CD4-positive, alpha-beta T cell (primary cell): ENCODE measurements at places on chromosomes 6 and 20. TPM values are rescaled to one million over a fixed set of nuclear protein-coding genes. Genes with fewer than 3 reads are reported as not detected.
A peak's percentile ranks its signal among the peaks of the same experiment; 100 is the strongest.

DNA sequence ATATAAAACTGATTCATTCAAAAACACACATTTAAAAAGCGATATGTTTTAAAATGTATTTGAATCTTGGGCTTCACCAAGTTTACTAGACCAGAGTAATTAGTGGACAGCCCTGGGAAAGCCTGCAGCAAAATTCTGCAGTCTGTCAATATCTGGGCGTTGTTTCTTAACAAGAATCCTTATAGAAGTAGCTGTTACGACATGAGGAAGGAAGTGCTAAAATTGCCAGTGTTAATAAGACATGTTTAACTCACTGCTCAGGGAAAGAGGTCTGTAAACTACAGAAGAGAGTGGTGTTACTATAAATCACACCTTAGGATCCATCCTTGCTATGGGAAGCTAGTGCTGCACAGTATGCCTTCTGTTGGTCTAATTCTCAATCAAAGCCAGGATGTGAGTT is 120.6 kb downstream of the TBX18 start:
- no peak for DNase-seq
- H3K4me1 ChIP-seq, result no peaks in the 10 kb centered on the region
- no peak overlapping the region for H3K4me3 ChIP-seq
- no peaks in the 10 kb centered on the region for H3K36me3 ChIP-seq
- H3K27me3 ChIP-seq, result no peaks in the 10 kb centered on the region
- no peak overlapping the region for H3K27ac ChIP-seq

- H3K27me3 ChIP-seq, result no peaks in the 10 kb centered on the region
- no peaks in the 10 kb centered on the region for H3K4me1 ChIP-seq
- no peak for DNase-seq
- no peaks in the 10 kb centered on the region for H3K36me3 ChIP-seq
- no peak overlapping the region for H3K4me3 ChIP-seq
Measured at GRCh38 chr6:97187951-97188350, 95.1 kb downstream of the MMS22L start.

- peaks cover 2% of the 10 kb centered on the region for H3K36me3 ChIP-seq
- no peak overlapping the region for H3K4me3 ChIP-seq
- no peak for DNase-seq
- no peaks in the 10 kb centered on the region for H3K27me3 ChIP-seq
Measured at GRCh38 chr20:62652894-62653305, 10.6 kb downstream of the SLCO4A1 start.

DNA sequence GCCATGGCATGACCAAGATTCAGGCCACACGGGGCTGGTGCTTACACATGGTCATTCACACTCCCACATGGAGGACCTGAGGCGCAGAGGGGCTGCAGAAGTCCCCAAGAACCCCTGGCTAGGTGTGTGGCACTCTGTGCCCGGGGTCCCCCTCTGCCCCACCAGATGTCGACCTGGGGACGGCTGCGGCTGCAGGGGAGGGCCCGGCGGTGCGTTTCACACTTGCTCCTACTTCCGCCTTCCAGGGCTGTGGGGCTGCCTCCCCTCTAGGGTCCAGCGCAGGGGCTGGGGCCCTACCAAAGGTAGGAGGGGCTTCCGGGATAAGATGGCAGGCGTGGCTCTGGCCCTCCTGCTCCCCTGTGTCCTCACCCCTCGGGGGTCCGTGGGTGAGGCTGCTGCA is 81.1 kb upstream of the SLCO4A1 start:
- H3K4me1 ChIP-seq, result no peaks in the 10 kb centered on the region
- peaks cover 19% of the 10 kb centered on the region for H3K27me3 ChIP-seq
- no peak overlapping the region for H3K27ac ChIP-seq
- no peak overlapping the region for H3K4me3 ChIP-seq
- no peaks in the 10 kb centered on the region for H3K36me3 ChIP-seq
- no peak for DNase-seq

DNA sequence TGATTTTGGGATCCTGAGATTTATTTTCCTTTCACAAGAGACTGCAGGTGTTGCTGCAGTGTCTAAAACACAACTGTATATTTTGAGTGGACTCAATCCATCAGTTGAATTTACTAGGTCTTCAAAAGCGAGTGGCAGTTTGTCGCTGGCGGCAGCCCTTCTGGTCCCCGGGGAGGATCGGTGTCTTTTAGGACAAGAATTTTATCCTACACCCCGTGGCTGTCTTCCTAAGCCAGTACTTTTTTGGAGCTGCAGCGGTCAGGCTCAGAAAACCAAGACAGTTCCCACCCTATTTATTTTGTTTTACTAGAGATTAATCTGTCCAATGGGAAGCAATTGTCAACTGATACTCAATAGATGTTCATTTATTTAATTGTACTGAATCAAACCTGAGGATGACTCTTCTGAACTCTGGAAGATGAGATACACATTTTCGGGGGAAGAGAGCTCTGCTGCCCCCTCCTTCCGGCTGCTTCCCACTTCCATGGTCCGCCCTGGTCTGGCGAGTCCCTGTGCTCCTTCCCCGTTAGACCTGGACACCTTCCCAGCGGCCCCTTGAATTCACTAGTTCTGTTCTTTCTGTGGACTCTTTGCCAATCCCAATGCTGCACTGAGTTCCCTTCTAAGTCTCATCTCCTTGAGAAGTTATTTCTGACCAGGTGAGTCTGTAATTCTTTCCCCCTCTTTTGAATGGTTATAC is 90.6 kb downstream of the ERMARD start:
- H3K36me3 ChIP-seq, result no peaks in the 10 kb centered on the region
- no peak for DNase-seq
- H3K27ac ChIP-seq, result no peak overlapping the region
- H3K27me3 ChIP-seq, result peaks cover 5% of the 10 kb centered on the region

DNA sequence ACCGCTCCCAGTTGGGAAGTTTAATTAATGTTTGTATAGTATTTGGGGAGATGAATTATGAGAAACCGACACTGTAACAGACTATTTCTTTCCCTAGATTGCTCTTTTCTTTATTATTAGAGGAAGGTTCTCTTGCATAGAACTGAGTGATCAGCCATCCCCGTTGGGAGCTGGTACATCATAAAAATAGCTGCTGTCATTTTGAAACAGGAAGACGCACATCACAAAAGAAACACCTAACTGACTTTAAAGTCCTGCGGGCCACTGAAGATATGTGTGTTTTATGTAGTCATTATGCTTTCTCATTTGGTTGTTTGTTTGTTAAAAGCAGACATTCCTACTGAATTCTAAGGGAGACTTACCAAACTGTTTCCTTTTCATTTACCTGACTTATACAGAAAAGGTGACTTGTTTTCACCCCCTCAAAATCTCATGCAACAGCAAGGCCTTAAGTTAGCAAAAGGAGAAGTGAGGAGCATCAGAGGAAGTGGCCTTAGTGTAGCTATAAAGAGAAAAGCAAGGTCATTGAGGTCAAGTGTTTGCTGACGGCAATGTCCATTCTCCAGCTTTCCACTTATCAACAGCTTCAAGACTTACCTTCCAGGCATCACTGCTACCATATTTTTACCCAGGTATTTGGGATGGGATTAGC is 91.0 kb downstream of the PKHD1 start:
- H3K36me3 ChIP-seq, result no peaks in the 10 kb centered on the region
- no peaks in the 10 kb centered on the region for H3K4me1 ChIP-seq
- peaks cover 7% of the 10 kb centered on the region for H3K27me3 ChIP-seq

DNA sequence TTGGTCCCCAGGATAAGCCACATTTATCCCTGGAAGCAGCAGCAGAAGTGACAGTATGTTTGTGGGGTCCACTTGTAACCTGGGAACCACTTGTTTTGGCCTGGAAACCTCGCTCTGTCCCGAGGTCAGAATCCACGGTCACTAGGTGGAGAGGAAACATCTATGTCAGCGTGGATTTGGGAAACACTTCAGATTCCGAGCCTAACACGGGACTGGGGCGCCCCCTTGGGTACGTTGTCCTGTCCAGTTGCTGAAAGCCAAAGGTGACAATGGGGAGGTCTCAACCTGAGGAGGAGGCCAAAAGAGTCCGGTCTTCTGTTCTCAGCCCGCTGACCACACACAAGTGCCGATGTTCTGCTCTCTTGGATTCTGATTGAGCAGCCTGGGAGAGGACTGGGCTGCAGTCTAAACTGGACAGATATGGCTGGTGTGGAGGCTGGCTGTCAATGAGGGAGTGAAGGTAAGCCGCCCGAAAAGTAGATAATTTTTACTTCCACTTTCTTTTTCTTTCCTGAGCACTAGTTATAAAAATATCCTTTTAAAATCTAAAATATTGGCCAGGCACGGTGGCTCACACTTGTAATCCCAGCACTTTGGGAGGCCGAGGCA is 4.9 kb upstream of the ZFP57 start:
- peaks cover under 1% of the 10 kb centered on the region for H3K4me1 ChIP-seq
- no peak overlapping the region for H3K4me3 ChIP-seq
- peaks cover 2% of the 10 kb centered on the region for H3K27me3 ChIP-seq
- DNase-seq, result no peak

The RNF144B gene
- total RNA-seq, result 2.3 TPM

DNA sequence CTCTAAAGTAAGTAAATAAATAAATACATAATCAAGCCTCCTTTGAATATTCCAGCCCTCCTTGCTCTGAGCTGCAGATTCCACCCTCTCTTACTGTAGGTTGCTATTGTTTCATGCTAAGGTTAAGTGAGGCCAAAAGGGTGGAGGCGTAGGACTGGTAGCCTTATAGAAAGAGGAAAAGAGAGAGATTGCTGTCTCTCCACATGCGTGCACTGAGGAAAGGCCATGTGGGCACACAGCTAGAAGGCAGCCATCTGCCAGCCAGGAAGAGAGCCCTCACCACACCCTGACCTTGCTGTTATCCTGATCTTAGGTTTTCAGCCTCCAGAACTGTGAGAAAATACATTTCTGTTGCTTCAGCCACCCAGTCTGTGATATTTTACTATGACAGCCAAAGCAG is 87.4 kb upstream of the SHLD1 start:
- DNase-seq, result no peak
- no peak overlapping the region for H3K4me3 ChIP-seq
- no peak overlapping the region for H3K27ac ChIP-seq

The CDH26 gene
- 1.1 TPM for total RNA-seq

GRCh38 chr6:137708481-137708880 is 158.6 kb upstream of the TNFAIP3 start:
- H3K4me1 ChIP-seq, result peaks cover 57% of the 10 kb centered on the region
- peak; percentile 47 for DNase-seq
- H3K4me3 ChIP-seq, result no peak overlapping the region
- H3K27me3 ChIP-seq, result no peaks in the 10 kb centered on the region
- H3K36me3 ChIP-seq, result no peaks in the 10 kb centered on the region
- H3K27ac ChIP-seq, result peak overlapping the region; percentile 89

The HTR1B gene
- not detected for total RNA-seq

DNA sequence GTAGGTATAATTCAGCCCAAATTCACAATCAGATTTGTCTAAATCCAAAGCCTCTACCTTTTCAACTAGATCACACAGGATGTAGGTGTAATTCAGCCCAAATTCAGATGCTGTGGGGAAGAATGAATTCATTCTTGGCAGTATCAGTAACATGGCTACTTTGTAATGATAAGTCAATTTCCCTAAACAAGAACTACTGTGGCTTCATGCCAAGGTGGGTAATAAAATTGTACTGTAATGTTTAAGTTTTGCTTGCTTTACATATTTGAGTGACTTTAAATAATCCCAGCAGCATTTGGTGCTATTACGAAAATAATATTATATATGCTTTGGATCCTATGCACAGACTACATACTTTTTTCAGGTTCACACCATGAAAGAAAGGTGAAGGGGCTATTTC is 239.1 kb downstream of the HDGFL1 start:
- H3K27me3 ChIP-seq, result no peaks in the 10 kb centered on the region
- H3K27ac ChIP-seq, result no peak overlapping the region
- no peaks in the 10 kb centered on the region for H3K4me1 ChIP-seq

The APOM gene
- total RNA-seq, result 4.2 TPM
